Stimulated activated CD8-positive, alpha-beta memory T cell treated with anti-CD3 and anti-CD28 coated beads, Interleukin-4, amount 100 ng/mL, for 48 hours (primary cell): ENCODE measurements at places on chromosomes 3 and 15.

- peak; percentile 28 for DNase-seq
These were observed 268.7 kb downstream of the XXYLT1 start for GRCh38 chr3:195001961-195002861.

DNA sequence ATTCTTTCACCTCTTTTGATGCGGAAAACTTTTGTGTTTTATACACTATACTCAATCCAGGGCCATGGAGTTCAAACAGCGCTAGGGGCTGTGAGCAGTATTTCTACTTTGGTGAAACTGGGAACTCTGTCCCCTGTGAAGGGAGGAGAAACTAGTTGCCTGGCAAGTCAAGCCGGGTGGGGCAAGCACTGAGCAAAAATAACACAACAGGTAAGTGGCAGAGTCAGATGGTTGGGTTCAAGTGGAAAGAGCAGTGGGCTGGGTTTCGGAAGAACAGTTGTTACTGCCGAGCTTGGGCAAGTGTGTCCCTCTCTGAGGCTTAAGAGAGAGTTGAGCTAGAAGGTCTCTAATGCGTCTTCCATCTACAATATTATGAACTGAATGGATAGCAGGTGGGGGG is 59.7 kb upstream of the ROPN1 start:
- no peak for DNase-seq

DNA sequence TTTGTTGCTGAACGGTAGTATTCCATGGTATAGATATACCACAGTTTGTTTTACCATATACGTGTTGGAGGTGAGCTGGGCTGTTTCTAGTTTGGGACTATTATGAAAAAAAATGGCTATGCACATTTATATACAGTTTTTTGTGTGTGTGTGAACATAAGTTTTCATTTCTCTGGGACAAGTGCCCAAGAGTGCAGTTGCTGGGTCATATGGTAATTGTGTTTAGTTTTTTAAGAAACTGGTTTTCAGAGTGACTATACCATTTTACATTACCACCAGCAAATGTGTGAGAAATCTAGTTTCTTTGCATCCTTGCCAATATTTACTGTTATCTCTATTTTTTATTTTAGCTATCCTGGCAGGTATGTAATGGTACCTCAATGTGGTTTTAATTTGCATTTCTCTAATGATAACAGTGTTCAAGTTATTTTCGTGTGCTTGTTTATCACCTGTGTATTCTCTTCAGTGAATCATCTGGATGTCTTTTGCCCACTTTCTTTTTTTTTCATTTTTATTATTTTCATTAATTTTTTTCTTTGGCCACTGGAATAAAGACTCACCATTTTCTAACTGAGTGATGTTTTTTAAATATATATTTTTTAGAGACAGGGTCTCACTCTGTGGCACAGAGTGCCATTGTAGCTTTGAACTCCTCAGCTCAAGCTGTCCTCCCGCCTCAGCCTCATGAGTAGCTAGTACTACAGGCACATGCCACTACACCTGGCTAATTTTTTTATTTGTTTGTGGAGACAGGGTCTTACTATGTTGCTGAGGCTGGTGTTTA is 75.3 kb downstream of the ZNF609 start:
- no peak for DNase-seq

DNA sequence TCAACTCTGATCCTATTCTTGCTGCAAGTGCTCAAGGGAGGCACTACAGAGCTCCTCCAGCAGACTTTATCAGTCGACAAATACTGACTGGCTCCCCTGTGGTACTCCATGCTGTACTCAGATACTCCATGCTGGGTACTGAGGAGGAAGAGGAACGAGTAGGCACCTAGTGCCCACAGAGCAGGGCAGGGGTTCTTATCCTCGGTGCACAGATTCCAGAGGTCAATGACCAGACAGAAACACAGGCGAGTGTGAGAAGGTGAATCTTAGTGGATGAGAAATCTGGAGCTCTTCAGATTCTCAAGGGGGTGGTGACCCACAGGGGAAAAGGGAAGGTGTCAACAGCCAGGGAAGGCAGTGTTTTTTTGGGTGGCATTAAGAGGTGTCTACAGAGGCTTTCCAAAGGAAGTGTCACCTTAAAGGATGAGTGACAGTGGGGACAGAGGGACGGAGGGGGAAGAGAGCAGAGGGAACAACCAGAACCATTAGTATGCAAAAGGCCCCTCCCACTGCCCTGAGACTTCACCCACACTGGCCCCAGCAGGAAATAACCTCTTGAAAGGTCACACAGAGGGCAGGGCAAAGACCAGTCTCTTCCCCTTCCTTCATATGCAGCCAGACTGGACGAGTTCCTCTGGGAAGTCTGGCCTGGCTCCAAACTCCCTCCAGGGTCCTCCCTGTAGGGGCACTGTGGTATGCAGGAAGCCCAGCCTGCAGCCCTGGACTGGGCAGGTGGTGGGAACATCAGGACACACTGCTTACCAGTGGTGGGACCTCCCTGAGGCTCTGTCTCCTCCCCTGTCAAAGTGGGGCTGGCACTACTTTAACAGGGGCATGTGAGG is 27.5 kb downstream of the CCDC12 start:
- DNase-seq = no peak

DNA sequence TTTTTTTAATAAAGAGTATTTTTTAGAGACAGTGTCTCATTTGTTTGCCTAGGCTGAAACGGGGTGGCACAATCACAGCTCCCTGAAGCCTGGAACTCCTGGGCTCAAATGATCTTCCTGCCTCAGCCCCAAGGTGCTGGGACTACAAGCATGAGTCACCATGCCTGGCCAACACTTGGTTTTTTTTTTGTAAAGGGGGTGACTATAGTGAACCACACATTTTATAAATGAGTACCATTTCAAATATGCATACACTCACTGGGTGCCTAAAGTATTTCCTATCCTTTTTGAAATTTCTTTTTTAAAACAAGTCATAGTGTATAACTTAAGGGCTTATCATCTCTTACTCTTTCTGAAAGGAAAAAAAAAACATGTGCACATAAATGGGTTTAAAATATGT is 325.2 kb upstream of the MEIS2 start:
- no peak for DNase-seq

DNA sequence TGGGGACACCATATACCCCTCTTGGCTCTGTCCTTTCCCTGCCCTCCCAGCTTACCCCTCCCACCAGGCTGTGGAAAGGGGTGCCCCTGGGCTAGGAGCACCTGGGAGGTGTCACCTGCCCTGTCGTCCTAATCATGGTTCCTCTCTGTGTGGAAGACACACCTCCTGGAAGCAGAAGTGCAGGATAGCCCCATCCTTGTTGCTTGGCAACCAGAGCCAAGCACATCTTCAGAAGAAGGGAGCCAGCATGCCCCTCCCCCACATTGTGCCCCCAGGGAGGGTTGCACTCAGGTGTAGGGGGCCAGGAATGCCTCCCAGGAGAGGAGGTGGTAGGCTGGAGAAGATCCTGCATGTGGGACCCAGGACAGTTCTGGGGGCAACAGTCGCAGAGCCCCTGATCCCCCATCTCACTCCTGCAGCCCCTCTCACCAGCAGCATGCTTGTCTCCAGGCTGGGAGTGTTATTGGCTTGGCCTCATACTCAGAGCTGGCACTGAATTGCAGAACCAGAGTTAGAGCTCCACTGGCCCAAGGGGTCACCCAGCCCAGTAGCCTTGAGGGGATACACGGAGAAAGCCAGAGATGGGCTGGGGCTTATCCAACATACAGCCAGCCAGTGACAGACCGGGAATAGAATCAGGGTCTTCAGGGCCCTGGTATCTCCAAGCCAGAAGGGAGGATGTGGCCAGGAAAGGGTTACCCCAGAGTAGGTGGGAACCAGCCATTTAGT is 8.4 kb downstream of the RAB6B start:
- no peak for DNase-seq

- no peak for DNase-seq
These were observed 82.0 kb upstream of the DAZL start for GRCh38 chr3:16687221-16687620.

DNA sequence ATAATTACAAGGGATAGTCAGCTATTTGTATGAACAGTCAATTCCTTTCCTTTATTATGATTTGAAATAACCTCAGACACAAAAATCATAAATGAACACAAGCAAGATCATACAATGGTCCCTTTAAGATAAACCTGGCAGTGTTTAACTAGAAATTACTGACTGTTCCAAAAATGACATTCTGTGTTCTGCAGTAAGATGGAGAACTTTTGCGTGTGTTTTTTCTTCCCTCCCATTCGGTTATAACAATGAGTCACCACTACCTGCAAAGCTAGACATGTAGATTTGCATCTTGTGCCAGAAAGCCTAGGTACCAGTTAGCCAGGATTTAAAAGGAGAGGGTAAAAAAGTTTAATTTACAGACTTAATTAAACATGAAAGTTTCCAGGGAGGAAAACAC is 248.2 kb upstream of the ADAMTS9 start:
- DNase-seq = no peak

- no peak for DNase-seq
These were observed 132.2 kb upstream of the GOLGA6L4 start for GRCh38 chr15:84103345-84103744.

- DNase-seq = no peak
These were observed at the start of gene PLXNB1 for GRCh38 chr3:48429960-48430707. Gene PLXNB1, minus strand, starts transcription at chr3:48430086. Its CDS starts 5,475 bp downstream, at chr3:48424611.

GRCh38 chr15:96333131-96334016 is 2.9 kb downstream of the NR2F2 start:
- no peak for DNase-seq

DNA sequence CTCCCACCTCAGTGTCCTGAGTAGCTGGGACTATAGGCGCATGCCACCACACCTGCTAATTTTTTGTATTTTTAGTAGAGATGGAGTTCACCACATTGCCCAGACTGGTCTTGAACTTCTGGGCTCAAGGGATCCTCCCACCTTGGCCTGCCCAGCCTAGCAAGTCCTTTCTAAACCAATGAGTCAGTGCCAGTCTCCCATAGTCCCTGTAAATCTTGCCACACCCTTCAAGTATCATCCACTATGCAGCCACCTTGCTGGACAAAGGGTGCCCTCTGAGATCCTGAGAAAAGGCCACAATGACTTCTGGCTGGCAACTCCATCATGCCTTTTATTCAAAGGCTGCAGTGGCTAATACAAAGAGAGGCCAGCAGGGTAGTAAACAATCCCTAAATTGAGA is 184.0 kb downstream of the ABHD5 start:
- DNase-seq = no peak

DNA sequence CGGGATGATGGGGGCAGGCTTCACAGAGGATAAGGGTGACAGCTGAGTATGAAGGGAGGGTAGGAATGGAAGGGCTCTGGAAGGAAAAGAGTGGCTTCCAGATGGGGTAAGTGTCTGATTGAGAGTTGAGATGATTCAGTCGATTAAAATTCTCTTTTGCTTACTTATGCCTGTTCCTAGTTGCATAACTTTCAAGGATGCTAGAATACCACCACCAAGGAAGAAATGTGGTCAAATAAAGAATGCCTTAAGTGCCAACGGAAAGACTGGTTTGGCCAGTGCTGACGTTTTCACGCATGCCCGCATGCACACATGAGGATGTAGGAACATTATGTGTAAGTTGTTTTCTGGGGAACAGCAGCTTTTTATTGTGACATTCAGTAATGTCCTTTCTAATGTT is 263.4 kb upstream of the WNT5A start:
- no peak for DNase-seq

- no peak for DNase-seq
These were observed 2.7 kb downstream of the SMAD6 start for GRCh38 chr15:66704803-66705153.

DNA sequence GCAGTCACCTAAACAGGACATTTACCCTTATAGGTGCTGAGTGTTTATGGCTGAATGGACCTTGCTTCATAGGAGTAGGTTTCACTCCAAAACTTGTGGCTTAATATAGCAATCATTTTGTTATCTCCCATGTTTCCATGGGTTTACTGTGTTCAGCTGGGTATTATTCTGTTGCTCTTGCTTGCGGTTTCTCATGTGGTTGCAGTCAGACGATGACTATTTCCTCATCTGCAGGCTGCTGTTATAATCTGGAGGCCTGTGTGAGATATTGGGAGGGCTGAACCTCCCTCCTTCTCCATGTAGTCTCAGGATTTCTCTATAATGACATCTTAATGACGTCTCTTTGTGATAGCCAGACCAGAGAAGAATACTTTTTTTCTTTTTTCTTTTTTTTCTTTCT is 98.1 kb downstream of the ZPLD1 start:
- DNase-seq = no peak

DNA sequence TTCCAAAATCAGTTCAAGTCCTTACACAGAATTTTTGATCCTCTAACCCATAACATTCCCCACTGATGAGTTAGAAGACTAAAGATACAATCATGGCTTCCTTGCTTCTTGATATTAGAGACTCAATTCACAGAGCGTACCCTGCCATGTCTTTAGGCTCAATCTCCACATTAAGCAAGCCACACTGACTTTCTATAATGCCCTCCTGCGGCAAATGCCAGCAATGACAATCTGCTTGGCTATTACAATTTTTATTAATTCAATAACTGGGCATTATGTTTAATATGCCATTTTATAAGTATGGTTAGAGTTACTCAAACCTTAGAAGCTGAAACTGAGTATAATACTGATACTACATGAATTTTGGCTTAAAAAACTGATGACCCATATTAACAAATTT is 479.7 kb upstream of the NR2F2 start:
- no peak for DNase-seq

DNA sequence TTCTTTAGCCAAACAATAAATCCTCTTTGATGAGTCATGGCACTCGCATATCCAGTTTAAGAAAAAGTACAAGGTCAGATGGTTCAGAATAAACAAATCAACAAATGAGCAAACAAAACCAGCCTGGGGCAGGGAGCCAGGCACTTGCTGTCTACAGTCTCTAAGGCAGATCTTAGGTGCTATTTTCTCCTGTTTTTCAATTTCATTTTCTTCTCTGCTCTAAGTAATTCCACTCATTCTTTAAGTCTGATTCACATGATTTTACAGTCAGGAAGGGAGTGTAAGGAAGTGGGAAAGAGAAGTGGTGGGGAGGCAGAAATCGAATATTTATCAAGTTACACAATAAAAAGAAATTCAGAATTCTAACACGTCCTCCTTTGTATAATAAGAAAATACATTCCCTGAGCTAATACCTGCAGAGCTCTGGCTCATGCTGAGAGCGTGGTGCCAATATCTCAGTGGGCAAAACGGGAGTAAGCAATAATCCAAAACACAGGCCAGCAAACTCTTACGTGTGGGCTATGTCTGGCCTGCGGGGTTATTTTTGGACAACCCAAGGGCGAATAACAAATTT is 298.6 kb downstream of the ADAMTS17 start:
- no peak for DNase-seq
